ENCODE measurements at places on chromosomes 16 and 17.
A peak's percentile ranks its signal among the peaks of the same experiment; 100 is the strongest.

- DNase-seq: no peak
Observed at GRCh38 chr17:58329810-58330537, 1.4 kb upstream of the TSPOAP1 start.

- DNase-seq: no peak
Observed at GRCh38 chr16:8735574-8735973, 61.2 kb downstream of the ABAT start.

- no peak for DNase-seq
Observed at GRCh38 chr17:4574448-4575045, 9.8 kb upstream of the SMTNL2 start.

GRCh38 chr16:2366660-2367309 is 26.3 kb upstream of the ABCA3 start:
- DNase-seq: no peak

- DNase-seq: no peak
Observed at GRCh38 chr16:26211542-26211941, 519.8 kb downstream of the HS3ST4 start.

DNA sequence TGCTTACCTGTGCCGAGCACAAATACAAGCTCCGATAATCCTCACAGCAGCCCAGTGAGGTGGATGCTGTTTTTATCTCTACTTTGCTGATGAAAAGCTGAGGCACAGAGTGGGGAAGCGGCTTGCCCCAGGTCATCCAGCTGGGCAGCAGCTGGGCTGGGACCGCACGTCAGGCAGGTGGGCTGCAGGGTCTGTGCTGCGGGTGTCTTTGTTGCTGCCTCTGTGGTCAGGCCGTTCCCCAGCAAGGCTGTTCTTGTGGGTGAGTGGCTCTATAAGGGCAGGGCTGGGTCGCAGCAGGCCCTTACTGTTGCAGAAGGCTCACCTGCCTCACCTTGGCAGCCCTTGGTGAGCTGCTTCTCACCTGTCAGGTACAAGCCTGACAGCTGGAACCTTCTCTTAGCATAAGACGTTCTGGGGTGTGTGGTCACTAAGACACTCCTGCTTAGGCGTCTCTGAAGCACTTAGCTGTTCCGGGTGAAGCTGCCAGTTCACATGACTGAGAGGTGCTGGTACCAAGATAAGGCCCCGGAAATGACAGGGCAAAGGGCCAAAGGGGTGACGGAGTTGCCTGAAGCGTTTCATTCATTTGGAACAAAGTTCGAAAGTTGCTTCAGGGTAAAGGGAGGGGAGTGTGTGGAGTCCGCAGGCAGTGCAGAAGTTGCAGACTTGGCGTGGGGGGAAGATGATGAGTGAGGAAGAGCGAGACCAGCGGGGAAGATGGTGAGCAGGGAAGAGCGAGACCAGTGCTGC is 17.4 kb downstream of the IRF8 start:
- no peak for DNase-seq

GRCh38 chr16:49767998-49768397 is 87.9 kb downstream of the ZNF423 start:
- no peak for DNase-seq

GRCh38 chr16:83652943-83653342 is 154.8 kb upstream of the HSBP1 start:
- DNase-seq: no peak

- no peak for DNase-seq
Observed at GRCh38 chr17:79631640-79632431, 21.0 kb upstream of the RBFOX3 start.

- DNase-seq: no peak
Observed at GRCh38 chr17:7215136-7215638, 4.4 kb downstream of the DLG4 start.

DNA sequence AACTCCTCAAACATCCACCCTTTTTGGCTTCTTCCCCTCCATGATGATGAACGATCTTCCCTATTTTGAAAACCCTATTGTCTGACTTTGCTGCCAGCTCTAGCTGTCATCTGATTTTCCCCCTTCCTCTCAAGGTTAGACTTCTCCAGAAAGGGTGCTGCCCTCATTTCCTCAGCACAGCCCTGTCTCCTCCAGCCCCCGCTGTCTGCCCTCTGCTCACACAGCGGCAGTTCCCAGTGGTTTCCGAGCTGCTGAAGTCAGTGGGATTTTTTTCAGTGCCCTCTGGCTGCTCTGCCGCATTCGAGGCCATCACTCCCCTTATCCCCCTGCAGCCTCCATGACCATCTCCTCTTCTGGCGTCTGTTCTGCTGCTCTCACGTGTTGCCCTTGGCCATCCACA is 26.6 kb upstream of the C17orf107 start:
- DNase-seq: no peak

DNA sequence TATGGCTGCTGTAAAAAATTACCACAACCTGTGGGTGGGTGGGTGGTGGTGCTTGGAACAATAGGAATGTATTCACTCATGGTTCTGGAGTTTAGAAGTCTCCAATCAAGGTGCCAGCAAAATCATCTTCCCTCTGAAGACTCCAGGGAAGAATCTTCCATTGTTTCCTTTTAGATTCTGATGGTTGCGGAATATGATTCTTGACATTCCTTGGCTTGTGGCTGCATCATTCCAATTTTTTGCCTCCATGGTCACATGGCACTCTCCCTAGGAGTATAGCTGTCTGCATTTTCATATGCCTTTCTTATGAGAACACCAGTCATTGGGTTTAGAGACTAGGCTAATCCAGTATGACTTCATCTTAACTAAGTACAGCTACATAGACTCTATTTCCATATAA is 401.0 kb downstream of the HS3ST3B1 start:
- no peak for DNase-seq

DNA sequence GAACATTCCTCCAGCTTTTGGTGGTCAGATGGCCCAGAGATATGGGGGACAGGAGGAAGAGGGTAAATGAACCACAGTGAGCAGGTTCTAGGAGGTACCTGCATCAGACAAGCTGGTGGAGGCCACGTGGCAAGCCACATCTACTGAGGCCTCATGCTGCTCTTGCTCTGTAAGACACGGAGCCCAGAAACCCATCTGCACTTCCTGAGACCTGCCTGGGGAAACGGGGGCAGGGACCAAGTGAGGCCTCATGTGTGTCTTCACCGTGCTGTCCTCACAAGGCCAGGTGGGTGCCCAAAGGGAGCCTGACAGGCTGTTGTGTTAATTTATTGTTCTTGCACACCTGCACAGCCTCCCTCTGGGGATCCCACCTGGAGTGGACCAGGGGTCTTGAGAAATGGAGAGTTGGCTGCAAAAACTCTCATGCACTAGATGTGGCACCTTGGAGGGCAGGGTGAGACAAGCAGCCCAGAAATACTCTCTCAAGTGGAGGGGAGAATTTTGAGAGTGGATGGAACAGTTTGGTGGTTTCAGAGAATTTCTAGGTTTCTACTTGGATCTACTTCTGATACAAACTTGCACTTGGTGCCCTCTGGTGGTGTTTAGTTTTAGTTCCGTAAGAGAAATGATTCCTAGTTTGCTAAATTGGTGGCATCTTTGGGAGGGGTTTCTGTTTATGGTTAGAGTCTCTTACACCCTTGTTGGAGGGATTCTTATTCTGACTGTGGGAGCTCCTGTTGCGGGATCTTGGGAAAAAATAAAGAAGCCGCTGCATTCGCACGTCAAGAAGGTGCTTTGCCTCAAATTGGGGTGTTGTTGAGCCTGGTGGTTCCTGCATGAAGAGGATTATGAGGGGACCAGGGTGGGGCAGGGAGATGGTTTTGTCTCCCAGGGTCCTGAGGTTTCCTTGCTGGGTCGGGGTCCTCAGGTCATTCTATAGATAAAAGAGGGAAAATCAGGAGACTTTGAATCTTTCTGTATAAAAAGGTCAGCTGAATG is 47.5 kb downstream of the SLC6A2 start:
- DNase-seq: peak; percentile 21

DNA sequence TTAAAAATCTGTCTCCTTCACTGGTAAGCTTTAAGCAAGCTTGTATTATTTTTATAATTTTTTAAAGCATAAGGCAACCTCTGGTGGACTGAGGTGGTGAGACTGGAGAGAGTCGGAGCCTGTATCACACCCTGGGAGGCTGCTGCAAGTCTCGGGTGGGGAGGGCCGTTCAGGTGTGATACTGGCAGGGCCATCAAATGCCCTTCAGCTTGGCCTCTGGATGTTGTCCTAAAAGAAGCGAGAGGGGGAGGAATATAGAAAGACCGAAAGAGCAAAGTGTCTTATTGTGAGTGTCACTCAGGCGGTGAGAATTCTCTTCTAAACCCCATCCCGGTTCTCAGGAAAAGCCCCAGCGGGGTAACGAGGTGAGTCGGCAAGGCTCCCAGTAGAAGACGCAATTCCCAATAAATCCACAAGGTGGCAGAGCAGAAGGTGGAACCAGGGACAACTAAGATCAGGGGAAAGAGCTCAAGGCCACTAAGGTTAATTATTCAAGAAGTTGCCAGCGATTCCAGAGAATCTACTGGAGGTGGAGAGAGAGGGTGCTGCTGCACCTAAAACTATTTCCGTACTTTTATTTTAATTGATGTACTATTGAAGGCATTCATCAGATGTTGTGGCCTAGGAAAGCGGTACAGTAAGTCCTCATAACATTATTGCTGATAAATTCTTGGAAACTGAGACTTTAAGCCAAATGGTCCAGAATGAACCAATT is 14.1 kb downstream of the C17orf67 start:
- peak; percentile 5 for DNase-seq

- no peak for DNase-seq
Observed at GRCh38 chr16:50297301-50298074, 31.1 kb downstream of the ADCY7 start.

DNA sequence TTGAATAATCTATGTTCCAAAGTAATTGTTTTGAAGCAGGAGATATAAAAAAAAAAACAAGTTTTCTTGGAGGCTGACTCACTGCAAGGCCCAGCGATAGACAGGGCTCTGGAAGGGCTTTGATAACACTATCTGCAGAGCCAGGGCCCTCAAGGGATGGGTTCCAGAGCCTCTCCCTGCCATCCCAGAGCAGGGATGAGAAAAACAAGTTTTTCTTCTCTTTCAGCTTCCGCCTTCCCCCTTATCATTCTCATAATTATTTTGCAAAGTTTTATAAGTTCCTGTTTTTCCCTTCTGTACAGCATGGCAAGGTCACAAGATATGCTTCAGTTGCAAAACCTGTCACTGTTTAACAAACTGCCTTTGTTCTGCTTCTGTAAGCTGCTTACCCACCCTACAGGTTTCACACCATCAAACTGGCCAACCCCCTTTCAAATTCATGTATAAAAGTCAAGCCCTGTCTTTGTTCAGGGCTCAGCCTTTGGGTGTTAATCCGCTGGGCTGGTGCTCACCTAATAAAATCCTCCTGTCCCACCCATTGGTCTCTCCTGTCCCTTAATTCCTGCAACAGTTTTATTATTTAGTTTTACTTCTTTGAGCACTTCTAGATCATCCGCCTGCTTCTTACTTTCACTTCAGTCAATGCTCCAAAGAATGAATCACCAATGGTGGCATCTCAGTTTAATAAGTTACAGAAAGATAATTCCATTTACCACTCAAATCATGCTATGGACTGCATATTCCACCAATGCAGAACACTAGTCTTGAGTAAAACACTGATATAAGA is 5.6 kb upstream of the THUMPD1 start:
- no peak for DNase-seq

DNA sequence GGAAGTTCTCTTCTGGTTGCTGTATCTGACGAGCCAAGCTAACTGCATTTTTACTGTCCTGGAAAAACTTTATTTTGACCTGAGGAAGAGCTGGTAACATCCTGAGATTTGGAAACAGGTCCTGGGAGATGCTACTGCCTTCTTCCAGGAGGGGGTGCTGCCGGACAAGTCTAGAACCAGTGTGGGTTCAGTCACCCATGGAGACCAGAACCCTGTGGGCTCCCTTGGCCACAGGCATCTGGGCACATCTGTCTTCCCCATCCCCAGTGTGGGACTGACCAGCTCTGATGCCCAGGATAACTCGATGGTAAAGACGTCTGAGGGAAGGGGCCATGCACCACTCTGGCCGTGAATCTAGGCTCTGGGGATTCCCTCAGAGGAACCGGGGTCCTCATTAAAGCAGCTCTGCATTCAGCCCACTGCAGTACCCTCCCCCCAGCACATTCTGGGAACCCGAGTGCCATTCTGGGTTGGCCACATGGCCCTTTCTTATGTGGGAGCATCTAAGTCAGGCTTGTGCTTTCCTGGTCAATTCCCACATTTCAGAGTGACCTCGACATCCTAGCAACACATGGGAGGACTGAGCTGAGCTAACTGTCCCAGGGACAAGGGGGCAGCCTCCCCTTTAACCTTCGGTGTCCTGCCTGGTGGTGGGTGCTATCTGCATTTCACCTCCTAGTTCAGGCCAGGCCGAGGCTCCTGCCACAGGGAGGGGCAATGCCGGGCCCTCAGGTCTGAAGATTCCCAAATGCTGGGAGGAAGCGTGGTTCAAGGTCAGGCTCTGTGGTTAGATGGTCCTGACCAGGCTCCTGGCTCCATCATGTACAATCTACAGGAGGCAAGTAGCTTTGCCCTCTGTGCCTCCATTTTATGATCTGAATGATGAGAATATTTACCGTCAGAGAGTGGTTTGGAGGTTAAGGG is 6.4 kb downstream of the C16orf86 start:
- DNase-seq: no peak

- peak; percentile 90 for DNase-seq
Observed at GRCh38 chr17:63433746-63434591, 12.1 kb downstream of the CYB561 start.

DNA sequence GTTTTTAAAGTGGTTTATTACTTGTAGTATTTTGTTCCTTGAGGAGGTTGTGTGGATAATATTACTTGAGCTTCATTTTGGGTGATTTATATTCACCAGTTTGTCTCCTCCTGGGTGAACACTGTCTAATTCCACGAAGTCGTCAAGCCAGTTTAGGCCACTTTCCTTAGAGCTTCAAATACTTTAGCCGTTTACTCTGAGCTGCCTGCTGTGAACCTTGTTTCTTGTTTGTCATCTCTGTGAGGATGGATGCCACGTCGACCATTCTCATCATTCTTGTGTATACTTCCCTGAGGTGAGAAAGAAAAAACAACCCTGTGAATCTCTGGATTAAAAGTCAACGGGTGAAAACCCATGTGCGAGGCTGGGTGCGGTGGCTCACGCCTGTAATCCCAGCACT is 9.0 kb downstream of the KRT24 start:
- no peak for DNase-seq

DNA sequence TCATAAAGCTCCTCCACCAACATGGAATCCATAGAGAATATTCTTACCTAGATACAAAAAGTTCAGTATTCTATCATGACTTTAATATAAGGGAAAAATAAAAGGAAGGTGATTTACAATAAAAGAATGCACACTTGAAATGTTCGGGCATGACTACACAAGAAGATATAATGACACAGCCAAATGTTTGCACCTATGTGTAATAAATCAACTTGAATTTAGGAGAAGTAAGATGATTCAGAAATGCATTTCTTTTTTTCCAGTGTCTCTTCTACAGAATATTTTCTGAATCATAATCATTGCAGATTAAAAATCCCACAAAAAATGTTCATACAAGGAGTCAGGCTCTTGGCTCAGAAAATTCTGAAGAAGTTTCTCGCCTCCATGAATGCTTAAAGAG is 404.0 kb upstream of the HSBP1 start:
- peak; percentile 59 for DNase-seq

GRCh38 chr16:65154321-65154720 is 32.5 kb upstream of the CDH11 start:
- DNase-seq: no peak

Measured in AG09309 (cell line).